CD4-positive, alpha-beta T cell treated with Interleukin-4 for 1 hour (primary cell): ENCODE measurements at places on chromosomes 12 and 14.

GRCh38 chr14:84445486-84445885 is 1084.5 kb upstream of the FLRT2 start:
- no peak for DNase-seq

GRCh38 chr14:102056694-102057442 is 30.0 kb downstream of the HSP90AA1 start:
- DNase-seq: no peak

DNA sequence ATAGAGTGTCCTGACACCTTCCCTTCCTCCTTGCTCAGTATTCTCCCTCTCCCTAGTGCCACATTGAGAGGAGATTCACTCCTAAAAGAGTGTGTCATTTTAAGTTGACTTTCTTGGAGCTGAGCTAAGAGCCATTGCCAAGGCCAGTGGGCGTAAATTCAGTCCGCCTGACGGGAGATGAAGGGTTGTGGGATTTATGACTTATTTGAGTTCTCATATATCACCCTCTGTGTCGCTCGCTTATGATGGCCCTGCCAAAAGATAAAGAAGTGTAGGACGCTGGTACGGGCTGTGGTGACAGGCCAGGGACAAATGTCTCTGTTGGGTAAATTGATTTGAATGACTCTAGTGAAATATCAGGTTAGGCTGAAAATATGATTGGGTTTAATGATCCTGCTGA is 867.4 kb downstream of the NRXN3 start:
- no peak for DNase-seq

DNA sequence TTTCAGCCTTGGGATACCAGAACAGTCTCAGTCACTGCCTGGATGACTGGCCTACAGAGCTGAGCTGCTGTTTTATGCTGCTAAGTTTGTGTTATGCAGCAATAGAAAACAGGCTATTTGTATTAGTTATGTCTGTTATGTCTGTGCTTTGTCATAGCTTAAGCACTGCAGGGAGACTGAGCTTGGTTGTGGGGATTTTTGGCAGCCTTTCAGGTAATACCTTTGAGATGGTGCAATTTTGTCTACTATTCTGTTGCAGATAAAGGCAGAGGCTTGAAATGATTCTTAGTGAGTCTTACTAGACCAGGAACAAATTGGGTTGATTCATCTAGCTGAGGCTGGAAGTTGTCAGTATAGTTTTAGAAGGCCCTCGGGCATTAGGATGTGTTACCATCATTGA is 201.3 kb upstream of the RBM19 start:
- DNase-seq: no peak

DNA sequence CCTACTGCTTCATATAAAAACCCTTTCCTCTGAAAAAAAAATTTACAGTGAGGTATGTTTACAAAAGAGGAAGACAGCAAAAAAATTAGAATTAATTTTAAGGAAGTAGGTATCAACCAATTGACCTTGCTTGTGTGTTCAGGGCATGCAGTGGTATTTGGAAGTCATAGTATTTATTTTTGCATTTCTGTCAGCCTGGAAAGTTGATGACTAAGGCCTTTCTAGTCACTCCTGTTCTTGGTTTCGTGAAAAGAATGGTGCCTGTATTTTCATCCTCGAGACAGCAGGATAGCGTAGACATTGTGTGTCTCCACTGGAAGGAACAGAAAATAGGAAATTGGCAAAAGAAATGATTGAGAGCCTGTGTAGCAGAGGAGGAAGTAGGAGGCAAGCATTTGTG is 24.5 kb downstream of the SLC16A7 start:
- no peak for DNase-seq

GRCh38 chr12:26298785-26299621 is 103.6 kb downstream of the SSPN start:
- peak; percentile 34 for DNase-seq

DNA sequence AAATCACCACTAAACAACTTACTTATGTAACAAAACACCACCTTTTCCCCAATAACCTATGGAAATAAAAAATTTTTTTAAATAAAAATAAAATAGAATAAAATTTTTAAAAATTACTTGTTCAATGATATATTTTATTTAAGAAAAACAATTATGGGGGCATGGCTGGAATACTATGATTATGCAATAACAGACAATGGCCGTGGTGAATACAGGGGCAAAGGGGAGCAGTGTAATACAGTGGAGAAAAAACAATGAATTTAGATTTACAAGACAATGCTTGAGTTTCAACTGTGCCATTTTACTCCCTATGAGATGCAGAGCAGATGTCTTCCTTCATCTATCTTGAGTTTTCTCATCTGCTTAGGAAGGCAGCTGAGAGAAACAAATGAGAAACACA is 72.9 kb downstream of the BLTP3B start:
- DNase-seq: no peak

DNA sequence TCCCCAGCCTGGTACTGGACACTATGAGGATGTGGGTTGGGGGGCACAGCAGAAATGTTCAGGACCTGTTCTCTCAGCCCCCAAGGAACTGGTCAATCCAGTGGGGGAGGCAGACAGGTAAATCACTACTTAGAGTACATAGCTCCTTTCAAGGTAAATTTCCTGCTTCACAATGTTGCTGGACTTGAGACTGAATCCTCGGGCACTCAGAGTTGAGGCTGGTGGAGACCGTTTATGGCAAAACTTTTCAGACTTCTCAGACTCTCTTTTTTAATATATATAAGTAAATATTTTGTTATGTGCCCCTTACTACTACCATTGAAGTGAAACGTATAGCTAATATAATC is 483 bp upstream of the SERPINA10 start:
- no peak for DNase-seq

GRCh38 chr12:81370456-81370855 is 292.6 kb downstream of the ACSS3 start:
- no peak for DNase-seq

DNA sequence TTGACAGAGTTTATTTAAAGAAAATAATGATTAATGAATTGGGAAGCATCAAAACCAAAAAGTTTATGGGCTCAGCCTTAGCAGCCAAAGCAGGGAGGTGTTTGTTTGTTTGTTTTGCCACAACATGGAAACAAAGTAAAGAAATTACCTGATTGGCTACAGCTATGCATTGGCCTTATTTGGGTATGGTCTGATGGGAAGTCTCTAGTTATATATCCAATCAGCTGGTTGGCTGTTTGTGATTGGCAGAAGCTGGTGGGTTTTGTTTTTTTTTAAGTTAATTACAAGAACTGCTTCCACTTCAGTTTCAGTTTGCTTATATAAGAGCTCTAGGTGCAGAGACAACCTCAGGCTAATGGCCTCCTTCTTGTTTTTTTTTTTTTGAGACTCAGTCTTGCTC is 4.6 kb upstream of the LEMD3 start:
- no peak for DNase-seq

GRCh38 chr12:56990648-56991318 is 15.6 kb downstream of the ZBTB39 start:
- DNase-seq: no peak

GRCh38 chr12:3897371-3897971 is 24.3 kb upstream of the PARP11 start:
- peak; percentile 68 for DNase-seq

DNA sequence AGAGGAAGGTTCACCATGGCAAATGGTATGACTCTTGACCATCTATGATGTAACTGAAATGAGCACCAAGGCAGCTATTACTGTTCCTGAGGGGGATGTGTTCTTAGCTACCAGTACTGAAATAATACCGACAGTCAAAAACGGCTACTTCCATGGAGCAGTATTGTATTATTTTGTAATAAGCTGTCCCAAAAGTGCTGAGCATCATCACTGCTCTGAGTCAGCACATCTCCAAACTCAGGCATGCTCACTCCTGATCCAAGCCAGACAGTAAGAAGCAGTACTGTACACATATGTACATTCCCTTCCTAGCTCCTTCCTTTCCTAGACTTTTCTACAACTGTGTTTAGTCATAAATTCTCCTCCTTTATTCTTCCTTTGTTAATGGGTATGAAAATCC is 8.6 kb downstream of the VTI1B start:
- no peak for DNase-seq
